ENCODE measurements at places on chromosomes 1 and 21. TPM values are rescaled to one million over a fixed set of nuclear protein-coding genes. Genes with fewer than 3 reads are reported as not detected.

- no peak overlapping the region for H3K27ac ChIP-seq
- H3K27me3 ChIP-seq: peaks cover 11% of the 10 kb centered on the region
- H3K4me1 ChIP-seq: peaks cover 17% of the 10 kb centered on the region
- no peak overlapping the region for H3K4me3 ChIP-seq
- no peaks in the 10 kb centered on the region for H3K36me3 ChIP-seq
- DNase-seq: no peak
Observed at GRCh38 chr1:225811622-225812487, 1.9 kb downstream of the EPHX1 start.

TMIGD3 gene
- total RNA-seq: not detected

GRCh38 chr1:59122527-59122926 lies 174.4 kb upstream of the FGGY start:
- H3K27ac ChIP-seq: no peak overlapping the region
- H3K4me3 ChIP-seq: no peak overlapping the region
- peaks cover 13% of the 10 kb centered on the region for H3K27me3 ChIP-seq
- no peaks in the 10 kb centered on the region for H3K36me3 ChIP-seq

GRCh38 chr1:109192433-109192832 lies 21.3 kb upstream of the SARS1 start:
- no peak overlapping the region for H3K27ac ChIP-seq
- no peak for DNase-seq
- peaks cover 20% of the 10 kb centered on the region for H3K4me1 ChIP-seq
- no peaks in the 10 kb centered on the region for H3K27me3 ChIP-seq

DNA sequence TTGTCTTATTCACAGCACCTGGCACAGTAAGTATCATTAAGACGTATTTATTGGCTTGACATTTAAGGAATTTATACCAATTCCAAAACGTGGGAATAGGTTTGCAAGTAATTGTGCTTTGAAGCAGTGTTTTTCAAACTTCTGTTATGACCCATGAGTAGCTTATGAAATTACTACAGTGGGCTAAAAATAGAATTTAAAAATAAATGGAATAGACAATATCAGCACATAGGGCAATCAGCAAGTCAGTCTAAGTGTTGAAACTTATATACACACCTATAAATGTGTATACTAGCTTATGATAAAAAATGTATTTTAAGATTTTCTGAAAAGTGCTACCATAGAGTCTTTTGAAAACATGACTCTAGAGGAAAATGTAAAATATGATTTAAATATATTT lies 116.6 kb downstream of the LMX1A start:
- peaks cover 37% of the 10 kb centered on the region for H3K27me3 ChIP-seq
- no peak for DNase-seq
- H3K4me1 ChIP-seq: no peaks in the 10 kb centered on the region
- no peak overlapping the region for H3K27ac ChIP-seq

DNA sequence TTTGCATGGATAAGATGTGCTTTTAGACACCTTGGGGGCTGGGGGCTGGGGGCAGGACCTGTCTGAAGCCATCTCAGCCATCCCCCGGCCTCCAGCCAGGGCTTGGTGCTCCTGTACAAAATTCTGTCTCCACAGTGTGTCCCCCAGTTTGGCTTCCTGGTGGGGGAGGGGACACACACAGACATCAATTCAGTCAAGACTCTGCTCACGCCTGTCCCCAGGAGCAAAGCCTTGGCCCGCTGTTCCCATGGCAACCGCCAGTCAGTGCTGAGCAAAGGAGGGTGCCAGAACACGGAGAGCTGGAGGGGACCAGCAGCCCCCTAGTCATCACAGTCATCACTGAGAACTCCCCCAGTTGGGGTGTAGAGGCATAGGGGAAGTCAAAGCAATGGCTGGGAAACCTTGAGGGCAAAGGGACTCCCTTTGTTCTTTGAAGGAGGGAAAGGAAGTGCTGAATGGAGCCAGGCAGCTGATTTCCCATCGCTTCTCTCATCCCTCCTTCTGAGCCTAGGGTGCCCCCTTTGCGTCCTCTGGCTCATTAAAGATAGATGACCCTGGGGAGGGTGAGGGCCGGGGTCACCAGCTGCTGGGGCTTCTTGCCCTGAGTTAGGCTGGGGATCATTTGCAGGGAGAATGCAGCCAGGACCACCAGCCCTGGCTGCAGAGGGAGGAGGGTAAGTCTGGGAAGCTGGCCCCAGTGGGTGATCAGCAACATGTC lies 134.9 kb upstream of the IPO9 start:
- no peak overlapping the region for H3K27ac ChIP-seq
- DNase-seq: no peak
- H3K27me3 ChIP-seq: no peaks in the 10 kb centered on the region
- no peaks in the 10 kb centered on the region for H3K36me3 ChIP-seq
- H3K4me1 ChIP-seq: no peaks in the 10 kb centered on the region

DNA sequence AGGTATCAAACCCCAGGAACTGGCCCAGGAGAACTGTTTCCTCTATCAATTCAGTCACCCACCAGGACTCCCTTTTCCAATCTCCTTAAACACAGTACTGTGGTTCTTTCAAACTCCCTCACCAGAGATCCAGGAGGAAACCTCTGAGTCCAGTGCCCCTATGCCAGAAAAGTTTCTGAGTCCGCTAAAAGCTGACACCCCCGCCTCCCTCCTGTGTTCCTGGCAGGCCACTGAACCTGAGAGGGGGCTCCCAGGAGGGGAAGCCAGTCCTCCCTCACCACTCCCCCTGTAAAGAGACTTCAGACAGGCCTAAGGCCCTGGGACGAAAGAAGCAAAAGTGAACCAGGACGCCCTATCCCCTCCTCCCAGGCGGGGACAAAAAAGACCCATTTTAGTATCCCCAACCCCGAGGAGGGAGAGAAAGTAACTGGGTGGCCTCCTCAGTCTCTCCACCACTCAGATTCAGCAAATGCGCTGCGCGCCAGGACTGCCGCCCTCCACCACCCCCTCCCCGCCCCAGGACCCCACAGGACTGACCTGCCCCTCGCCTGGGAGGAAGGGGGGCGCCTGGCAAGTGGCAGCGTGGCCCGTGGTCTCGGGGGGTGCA lies 624 bp downstream of the SLC41A1 start:
- peaks cover 10% of the 10 kb centered on the region for H3K36me3 ChIP-seq
- peaks cover 9% of the 10 kb centered on the region for H3K27me3 ChIP-seq
- DNase-seq: no peak

PEAR1 gene
- 0.15 TPM for total RNA-seq

GRCh38 chr1:157739229-157739901 lies 37.6 kb downstream of the FCRL2 start:
- H3K4me3 ChIP-seq: no peak overlapping the region
- H3K27me3 ChIP-seq: no peaks in the 10 kb centered on the region
- DNase-seq: no peak
- H3K4me1 ChIP-seq: no peaks in the 10 kb centered on the region

C1orf141 gene
- total RNA-seq: not detected

All from activated CD4-positive, alpha-beta T cell treated with anti-CD3 and anti-CD28 coated beads, Interleukin-2, amount 10 ng/mL, durations not matched to agents 7 days and 5 days (primary cell).